ENCODE measurements at places on chromosomes 12 and 14.

DNA sequence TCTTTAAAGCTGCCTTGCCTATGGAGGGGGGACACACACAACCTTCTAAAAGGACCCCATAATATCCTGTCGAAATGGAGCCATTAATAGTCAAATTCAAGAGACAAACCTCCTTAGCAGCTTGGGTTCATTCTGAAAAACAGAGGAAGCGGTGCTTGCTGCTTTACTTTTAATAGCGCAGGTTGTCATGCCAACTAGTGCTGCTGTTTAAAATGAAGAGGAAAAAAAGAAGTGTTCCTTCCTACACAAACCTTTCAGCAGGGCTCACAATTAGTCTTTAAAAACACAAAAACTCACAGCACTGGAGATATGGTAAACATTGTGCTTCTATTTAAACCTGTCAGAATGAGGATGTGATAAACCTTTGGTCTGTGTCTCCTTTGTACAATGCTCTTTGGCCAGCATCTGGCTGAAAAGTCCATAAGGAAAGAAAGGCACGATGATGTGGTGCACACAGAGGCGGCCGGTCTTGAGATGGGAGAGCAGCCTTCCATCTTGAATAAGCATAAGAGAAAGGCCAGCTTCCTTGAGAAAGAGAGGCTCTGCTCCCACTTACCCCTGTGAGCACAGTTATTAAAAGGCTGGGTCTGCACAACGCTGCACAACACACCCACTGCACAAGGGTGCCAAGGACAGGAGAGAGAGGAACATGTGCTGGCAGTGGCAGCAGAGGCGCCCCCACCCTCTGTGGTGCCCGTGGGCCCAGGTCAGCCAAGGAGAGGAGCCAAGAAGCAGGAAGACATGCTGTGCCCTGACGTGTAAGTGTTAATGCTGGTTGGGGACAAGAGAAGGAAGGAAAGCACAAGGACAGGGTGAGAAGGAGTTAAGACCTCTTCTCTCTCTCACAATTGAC is 144.6 kb downstream of the TTC7B start:
- no peak for DNase-seq

DNA sequence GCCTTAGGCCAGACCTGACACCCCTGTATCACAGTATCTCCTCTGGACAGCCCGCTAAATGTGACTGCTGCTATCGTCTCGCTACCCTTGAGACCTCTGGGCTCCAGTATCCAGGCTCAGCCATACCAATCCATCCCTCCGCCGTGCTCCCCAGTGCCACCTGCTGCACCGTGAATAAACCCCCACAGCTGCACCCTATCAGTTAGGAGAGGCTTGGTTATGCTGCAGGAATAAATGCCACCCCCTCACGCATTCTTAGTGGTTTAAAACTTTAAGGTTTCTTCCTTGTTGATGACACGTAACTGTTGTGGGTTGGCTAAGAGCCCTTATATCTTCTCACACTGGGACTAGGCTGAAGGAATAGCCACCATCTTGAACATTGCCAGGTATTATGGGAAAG is 12.1 kb downstream of the CCDC63 start:
- no peak for DNase-seq

GRCh38 chr14:73189651-73190050 is 47.7 kb upstream of the PAPLN start:
- DNase-seq: no peak

GRCh38 chr14:100285913-100286400 is 20.3 kb downstream of the SLC25A29 start:
- DNase-seq: no peak

- no peak for DNase-seq
Observed at GRCh38 chr14:24274101-24274543, 2.7 kb upstream of the RABGGTA start.

DNA sequence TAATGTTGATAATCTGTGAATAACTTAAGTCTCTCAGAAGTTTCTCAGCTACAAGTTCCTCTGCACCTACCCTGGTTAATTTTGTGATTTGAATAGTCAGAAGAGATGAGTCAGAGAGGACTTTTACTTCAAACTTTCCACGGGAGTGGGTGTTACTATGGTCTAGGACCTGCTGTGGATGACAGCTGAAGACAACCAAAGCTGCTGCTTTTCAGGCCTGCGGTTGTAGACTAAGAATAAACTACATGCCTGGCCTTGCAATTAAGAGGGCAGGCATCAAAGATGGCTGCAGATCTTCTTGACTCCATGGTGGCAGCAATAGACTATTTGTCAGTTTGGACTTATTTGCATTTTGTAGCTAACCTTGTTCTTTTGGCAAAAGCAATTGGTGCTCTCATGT is 227.1 kb upstream of the KRR1 start:
- DNase-seq: peak; percentile 62

DNA sequence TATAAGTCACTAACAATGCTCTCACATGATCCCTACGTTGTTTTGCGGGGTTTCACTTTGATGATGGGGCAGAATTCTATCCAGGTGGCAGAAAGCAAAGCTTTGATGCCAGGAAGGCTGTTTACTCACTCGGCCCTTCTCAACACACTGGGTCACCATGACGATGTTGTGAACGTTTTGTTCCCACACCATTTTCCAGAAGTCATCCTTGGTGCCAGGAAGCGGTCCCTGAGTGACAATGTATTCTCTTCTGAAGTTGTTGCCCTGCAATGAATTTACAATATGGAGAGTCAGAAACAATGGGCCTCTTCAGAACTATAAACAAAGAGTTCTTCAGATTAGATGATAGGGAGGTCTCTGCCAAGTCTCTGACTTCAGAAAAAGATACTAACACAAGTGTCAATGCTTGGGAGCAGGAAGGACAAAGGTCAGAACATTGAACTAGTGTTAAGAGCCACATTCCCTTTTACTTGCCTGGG is 101.3 kb downstream of the PTPRB start:
- DNase-seq: no peak
